ENCODE measurements at places on chromosomes 5 and 9.

GRCh38 chr5:59187857-59188256, 605.0 kb downstream of the RAB3C start:
- no peak for DNase-seq

DNA sequence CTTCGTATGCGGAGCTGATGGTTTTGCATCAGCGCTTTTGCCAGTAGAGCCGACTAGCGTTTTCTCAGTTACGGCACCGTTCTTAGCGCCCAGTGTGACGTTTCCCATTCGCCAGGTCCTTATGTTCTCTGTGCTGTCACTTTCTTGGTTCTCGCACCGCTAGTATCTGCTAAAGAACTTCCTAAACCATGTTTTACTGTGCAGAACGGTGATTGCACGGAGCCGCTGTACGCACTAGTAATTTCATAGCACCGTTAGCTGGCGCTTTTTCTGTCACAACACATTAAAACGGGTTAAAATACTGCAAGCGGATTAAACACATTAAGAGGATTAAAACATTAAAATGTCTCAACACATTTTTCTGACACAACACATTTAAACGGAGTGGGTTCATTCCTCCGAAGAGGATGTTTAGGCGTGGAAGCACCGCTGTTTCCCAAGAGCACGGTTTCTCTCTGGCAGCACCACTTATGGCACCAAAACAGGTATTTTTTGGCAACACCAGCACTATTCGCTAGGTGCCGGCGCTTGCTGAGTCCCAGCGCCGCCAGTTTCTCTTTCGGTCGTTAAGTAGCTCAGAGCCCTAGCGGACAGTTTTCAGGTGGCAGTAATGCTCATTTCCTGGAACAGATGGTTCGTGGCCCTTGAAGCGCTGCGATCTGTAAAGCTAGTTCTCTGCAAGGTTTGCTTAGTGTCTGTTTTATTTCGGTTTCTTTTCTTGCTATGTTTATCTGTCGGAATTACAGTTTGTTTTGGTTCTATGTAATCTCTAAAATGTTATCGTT, 20.3 kb downstream of the ANXA2R start:
- DNase-seq, result peak; percentile 90

GRCh38 chr9:113648048-113648447, 184.5 kb downstream of the RGS3 start:
- DNase-seq, result no peak

DNA sequence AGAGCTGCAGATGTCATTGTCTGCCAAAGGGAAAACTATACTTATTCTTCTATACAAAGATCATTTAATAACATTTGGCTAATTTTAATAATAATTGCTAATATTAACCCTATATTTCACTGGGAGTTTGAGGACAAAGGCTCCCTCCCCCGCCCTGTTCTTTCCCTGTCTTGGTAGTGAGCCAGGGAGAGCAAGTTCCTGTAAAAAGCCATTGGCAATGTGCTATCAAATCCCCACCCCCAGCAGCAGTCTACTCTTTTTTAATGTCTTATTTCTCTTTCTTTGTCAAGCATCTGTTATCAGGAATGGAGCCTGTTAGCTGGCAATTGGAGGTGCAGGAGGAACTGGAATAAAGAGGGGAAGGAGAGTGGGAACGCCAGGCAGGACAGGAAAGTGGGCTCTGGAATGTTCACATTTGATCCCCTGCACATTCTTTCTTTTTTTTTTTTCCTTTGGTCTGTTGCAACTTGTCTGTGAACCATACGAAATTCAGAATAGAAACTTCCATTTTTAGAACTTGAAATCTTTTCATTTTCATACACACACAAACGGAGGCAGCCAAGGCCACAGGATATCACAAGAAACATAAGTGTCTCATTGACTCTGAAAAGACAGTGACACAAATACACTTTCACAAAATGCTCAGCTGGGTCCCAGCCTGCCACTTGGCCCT, 664.8 kb upstream of the ZNF608 start:
- DNase-seq, result no peak

GRCh38 chr5:54894957-54895815, 90.2 kb downstream of the ESM1 start:
- no peak for DNase-seq

- DNase-seq, result no peak
Observed at GRCh38 chr9:128555180-128555721, 2.9 kb downstream of the SPTAN1 start.

DNA sequence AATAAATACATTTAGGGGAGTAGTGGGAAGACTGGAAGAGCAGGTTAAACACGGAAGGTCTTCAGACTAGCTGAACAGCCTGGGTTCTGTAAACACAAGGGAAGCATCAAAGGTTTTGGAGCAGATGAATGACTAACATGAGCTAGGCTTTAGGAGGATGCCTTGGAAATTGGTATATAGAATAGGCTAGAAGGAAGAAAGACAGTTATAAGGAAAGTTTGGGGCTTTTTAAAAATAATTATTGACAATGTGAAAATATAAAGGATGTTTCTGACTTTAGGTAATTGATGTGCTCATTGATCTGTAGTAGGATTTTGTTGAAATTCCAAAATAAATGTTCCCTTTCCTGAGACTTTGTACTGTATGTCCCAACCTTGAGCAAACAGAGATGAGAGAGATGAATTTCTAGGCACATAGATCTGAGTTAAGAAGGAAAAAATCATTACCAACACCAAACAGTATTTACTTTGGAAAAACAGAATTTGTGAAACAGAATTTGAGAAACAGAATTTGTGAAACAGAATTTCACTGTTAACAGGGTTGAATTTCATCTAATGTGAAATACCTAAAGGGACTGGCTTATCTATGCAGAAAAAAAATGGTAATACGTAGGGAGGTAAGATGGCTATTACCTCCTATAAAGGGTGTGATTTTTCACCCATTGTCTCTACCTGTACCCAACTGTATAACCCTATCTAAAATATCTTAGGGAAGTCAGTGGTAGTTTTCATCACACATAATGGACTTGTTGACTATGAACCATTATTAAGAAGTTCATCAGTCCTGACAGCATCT, 28.8 kb downstream of the SKP2 start:
- no peak for DNase-seq

GRCh38 chr5:60929024-60929423, 15.8 kb downstream of the ERCC8 start:
- DNase-seq, result no peak

DNA sequence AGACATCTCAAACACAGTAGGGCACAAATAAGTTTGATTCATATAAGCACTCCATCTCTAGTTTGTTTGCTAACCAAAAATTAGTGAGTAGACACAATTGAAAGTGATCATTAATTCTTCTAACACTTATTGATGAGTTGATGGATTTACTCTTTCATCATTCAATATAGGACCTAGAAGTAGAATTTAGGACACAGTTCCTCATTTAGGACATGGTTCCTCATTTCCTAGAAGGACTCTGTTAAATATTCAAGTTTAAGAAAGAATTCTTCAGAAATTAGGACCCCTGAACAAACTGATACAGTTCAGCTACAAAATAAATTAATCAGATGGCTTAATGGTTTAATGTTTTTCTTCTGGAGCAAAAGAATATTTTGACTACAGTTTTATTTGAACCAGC, 143.5 kb upstream of the PRR16 start:
- no peak for DNase-seq

- DNase-seq, result no peak
Observed at GRCh38 chr5:102955488-102955887, 164.4 kb downstream of the GIN1 start.

DNA sequence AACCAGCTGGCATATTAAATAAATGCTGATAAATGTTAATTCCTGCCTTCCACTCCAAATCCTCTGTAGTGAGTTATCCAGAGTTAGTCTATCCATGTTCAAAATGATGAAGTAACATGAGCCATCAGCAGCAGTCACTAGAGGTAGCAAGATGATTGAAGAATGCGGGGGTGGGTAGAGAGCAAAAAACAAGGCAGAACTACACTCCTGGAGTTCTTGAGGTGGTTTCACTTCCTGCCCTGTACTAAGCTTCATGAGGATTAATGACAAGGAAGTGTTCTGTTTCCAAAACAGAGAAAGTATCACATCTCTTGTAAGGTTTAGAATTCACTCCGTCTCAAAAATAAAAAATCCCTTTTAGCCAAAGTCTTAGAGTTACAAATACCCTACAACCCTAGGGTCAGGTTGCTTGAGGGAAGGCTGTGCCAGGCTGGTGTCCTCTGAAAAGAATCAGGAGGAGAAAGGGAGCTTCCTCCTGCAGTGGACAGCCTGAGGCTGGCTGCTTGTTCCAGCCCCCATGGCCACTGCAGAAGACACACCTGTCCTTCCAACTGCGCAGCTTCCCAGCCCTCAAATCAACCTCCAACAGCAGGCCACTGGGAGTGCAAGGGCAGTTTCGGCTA, 180.2 kb downstream of the DENND1A start:
- no peak for DNase-seq

DNA sequence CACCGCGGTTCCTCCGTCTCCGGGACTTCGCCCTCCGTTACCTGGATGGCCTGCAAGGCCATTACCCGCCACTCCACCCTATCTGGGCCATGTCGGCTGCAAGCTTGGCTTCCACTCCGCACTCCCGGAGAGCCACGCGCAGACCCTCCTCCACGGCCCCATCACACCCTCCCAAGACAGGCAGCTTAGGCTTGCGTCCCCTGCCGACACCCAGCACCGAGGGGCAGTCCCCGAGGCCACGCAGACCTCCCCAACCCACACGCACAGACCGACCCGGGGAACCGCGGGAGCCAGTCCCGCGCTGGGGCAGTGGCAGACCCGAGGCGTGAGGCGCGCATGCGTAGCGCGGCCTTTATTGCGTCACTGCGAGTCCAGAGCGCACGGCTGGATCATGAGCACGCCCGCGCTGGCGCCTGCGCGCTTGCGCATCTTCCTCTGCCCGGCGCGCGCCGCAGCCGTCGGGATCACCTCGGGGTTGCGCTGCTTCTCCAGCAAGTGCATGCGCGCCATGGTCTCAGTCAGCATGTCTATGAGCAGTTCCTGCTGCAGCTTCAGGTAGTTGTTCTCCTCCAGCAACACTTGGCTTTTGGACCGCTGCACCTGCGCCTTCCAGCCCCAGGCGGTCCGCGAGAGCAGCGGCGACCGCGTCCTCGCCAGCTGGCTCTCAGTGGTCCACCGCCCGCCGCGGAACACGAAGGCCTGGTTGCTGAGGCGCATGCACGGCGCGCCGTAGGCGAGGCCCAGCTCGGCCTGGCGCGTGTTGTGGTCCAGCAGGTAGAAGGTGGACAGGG, 2.4 kb downstream of the CBY3 start:
- DNase-seq, result peak; percentile 94

- no peak for DNase-seq
Observed at GRCh38 chr5:73115399-73116051, 4.8 kb upstream of the TMEM171 start.

GRCh38 chr5:133947431-133947841, 21.0 kb downstream of the C5orf15 start:
- DNase-seq, result no peak

- DNase-seq, result no peak
Observed at GRCh38 chr5:52870448-52870847, 82.7 kb downstream of the ITGA1 start.

DNA sequence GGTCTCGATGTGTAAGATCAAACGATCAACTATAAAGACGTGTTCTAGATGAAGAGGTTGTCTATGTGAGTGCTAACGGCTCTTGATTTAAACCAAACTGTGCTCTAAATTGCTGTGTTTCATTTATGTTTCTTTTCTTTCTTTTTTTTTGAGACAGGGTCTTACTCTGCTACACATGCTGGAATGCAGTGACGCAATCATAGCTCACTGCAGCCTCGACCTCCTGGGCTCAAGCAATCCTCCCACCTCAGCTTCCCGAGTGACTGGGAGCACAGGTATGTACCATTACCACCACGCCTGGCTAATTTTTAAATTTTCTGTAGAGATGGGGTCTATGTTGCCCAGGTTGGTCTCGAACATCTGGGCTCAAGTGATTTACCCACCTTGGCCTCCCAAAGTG, 24.0 kb upstream of the RNF130 start:
- DNase-seq, result no peak

GRCh38 chr5:944992-945685, 52.5 kb downstream of the TRIP13 start:
- no peak for DNase-seq

GRCh38 chr5:71600783-71601182, 13.6 kb downstream of the MCCC2 start:
- DNase-seq, result no peak

- DNase-seq, result no peak
Observed at GRCh38 chr5:180395540-180396274, 42.6 kb upstream of the GFPT2 start.

GRCh38 chr5:136808756-136809155, 443.4 kb upstream of the TRPC7 start:
- DNase-seq, result no peak

DNA sequence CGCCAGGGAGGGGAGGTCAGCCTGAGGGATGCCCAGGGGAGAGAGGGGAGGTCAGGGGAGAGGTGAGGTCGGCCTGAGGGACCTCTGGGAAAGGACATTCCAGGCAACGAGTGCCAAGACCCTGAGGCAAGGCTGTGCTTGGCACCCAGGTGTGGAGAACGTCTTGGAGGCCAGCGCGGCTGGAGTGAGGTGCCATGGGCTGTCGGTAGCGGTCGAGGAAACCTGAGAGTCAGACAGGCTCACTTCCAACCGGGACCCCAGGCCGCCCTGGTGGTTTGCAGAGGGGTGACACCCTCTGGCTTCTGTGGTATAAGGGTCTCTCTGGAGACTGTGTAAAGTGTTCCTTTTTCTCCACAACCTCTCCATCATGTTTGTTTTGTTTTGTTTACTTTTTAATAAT, 82.9 kb downstream of the CACNA1B start:
- no peak for DNase-seq

GRCh38 chr9:109907400-109907799, 127.4 kb downstream of the PALM2AKAP2 start:
- no peak for DNase-seq

DNA sequence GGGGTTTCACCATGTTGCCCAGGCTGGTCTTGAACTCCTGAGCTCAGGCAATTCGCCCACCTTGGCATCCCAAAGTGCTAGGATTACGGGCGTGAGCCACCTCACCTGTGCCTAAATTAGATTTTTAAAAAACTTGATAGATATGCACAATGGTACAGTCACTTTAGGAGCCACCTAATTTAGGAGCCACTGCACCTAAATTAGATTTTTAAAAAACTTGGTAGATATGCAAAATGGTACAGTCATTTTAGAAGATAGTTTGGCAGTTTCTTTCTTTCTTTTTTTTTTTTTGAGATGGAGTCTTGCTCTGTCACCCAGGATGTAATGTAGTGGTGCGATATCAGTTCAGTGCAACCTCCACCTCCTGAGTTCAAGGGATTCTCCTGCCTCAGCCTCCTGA, 37.8 kb upstream of the PLPP1 start:
- DNase-seq, result no peak

DNA sequence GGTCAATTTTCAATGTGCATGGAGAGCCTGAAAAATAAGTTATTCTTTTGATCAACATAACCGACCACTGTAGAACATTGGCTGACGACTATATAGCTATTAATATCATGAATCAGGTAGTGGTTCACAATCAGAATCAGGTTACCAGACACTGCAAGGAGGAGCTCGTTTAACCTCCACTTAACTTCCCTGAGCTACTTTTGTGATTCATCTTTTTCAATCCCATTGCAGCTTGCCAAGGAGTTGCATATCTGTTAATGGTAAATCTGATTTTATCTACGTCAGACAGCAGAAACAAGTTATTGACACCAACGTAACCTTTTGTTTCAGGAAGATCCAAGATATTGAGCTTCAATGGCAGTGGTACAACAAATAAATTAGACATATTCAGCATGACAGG, 2263.8 kb upstream of the ACO1 start:
- DNase-seq, result no peak

Measured in NCI-H774 (cell line).